Mesothelial cell of epicardium (in vitro differentiated cells): ENCODE measurements at places on chromosomes 6 and 20. TPM values are rescaled to one million over a fixed set of nuclear protein-coding genes. Genes with fewer than 3 reads are reported as not detected.

Gene KIF25
- total RNA-seq, result 0.47 to 1.6 TPM (median 0.95 TPM) in 3 replicates

Gene DDX43
- not detected in 3 replicates for total RNA-seq

Gene HECA
- total RNA-seq, result 25.9 to 28.5 TPM (median 27.5 TPM) in 3 replicates

Gene RIPOR2
- total RNA-seq, result 1.7 to 1.9 TPM (median 1.7 TPM) in 3 replicates

Gene DYNLT2
- 1.7 to 2.7 TPM (median 2.4 TPM) in 3 replicates for total RNA-seq

Gene SMLR1
- total RNA-seq, result not detected in 3 replicates

Gene PRDM13
- not detected in 3 replicates for total RNA-seq

Gene PTK6
- total RNA-seq, result 0.11 to 0.18 TPM in 2 of 3 replicates, not detected in the other

Gene PEX3
- 20.8 to 25.2 TPM (median 21.3 TPM) in 3 replicates for total RNA-seq

Gene EPPIN
- total RNA-seq, result not detected in 3 replicates

Gene BHLHE23
- total RNA-seq, result not detected in 3 replicates

Gene TOX2
- total RNA-seq, result 0.64 to 0.94 TPM (median 0.70 TPM) in 3 replicates

Gene PDSS2
- total RNA-seq, result 10.7 to 13.2 TPM (median 13.0 TPM) in 3 replicates

Gene MLIP
- 0.27 to 1.0 TPM (median 0.78 TPM) in 3 replicates for total RNA-seq

Gene MUC22
- total RNA-seq, result not detected in 3 replicates

Gene GTF2H4
- 62.1 to 65.4 TPM (median 62.2 TPM) in 3 replicates for total RNA-seq

Gene PARD6B
- 52.2 to 59.5 TPM (median 53.0 TPM) in 3 replicates for total RNA-seq
